ENCODE measurements at places on chromosomes 3 and 15.
A peak's percentile ranks its signal among the peaks of the same experiment; 100 is the strongest.

DNA sequence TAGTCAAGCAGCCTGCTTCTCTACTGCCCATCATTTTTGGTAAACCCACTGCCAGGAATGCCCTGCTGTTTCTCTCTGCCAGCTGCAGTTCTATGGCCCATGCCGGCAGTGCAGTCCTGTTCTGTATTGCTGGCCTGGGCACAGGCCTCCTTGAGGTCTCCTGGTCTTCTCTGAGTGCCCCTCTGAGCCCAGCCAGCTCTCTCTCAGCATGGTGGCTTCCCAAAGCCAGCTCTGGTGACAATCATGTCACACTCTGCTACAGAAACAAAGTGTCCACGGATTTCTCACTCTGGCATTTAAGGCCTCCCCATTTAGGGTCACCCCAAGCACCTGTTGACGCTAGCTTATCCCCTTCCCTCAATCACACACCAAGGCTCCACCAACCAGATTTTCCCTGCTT is 24.5 kb downstream of the SRPRB start:
- DNase-seq = no peak

- DNase-seq = no peak
Observed at GRCh38 chr3:181383760-181384159, 328.0 kb upstream of the SOX2 start.

- no peak for DNase-seq
Observed at GRCh38 chr3:79954756-79955155, 187.0 kb upstream of the ROBO1 start.

- no peak for DNase-seq
Observed at GRCh38 chr3:17643691-17644090, 98.7 kb downstream of the TBC1D5 start.

GRCh38 chr3:114213292-114213626 is 24.1 kb downstream of the ZNF80 start:
- DNase-seq = no peak

DNA sequence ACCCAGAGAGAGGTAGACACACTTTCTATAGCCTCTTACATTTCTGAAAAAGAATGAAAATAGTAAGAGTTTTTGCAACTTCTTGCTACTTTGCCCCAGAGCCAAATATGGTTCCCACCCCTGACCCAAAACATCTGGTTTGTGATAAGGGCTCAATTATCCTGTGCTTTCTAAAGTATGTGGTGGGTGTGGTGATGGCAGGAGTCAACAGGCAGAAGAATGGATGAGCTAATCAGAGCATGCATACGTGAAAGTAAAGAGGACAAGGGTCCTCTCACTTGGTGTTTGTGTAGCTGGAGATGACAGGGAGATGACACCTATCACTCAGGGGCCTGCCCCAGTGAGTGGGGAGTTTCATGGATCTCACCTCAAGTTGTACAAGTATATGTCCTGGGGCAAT is 19.1 kb downstream of the KBTBD8 start:
- no peak for DNase-seq

GRCh38 chr3:140134231-140134965 is 199.4 kb downstream of the CLSTN2 start:
- DNase-seq = no peak

- no peak for DNase-seq
Observed at GRCh38 chr15:94576889-94577533, 345.6 kb downstream of the MCTP2 start.

- no peak for DNase-seq
Observed at GRCh38 chr15:101381671-101382212, 86.7 kb upstream of the SNRPA1 start.

GRCh38 chr15:96121086-96121920 is 209.2 kb upstream of the NR2F2 start:
- DNase-seq = no peak

DNA sequence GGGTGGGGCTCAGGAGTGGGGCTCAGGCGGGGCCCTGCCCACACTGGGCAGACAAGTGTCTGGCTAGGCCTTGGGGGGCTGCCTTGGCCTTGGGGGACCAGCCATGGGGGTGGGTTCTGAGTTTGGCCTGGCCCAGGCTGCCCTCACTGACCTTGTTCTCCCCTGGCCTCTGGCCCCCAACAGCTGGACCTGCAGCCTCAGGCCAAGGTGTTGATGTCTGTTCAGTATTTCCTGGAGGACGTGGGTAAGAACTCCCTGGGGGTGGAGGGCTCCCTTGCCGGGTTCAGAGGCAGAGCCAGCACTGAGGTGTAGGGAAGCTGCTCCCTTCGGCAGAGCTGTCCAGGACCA is 20.0 kb downstream of the PRKCD start:
- DNase-seq = no peak

GRCh38 chr3:41101231-41101630 is 98.1 kb upstream of the CTNNB1 start:
- DNase-seq = no peak

DNA sequence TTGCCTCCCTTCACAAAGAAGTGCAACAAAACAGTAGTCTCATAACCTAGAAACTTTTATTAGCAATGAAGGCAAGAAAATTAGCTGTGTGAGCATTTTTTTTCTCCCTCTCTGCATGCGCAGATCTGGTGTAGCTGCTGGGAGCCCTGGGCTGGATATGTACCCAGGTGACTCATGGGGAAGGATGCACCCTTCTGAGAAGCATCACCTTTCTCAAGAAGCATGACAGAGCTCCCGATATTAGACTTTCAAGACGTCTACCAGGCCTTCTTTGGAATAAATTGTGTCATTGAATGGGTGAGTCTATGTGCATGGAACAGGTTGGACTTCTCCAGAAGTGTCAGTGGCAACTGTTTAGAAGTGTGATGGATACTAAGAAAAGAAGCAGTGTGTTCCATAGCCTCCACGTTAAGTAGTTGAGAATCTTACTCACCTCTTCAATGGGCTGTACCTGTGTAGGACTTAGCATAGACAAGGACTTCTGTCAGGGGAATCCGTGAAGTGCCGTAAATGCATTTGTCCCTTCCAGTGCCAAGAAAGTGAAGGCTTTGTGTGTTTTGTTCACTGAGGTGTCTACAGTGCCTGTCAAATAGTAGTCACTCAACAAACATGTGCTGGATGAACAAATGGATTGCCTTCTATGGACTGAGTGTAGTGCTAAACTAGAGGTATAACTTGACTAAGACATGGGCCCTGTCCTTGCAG is 47.7 kb upstream of the RASGRP1 start:
- DNase-seq = peak; percentile 33

- DNase-seq = no peak
Observed at GRCh38 chr3:46655271-46655670, 38.2 kb downstream of the ALS2CL start.

DNA sequence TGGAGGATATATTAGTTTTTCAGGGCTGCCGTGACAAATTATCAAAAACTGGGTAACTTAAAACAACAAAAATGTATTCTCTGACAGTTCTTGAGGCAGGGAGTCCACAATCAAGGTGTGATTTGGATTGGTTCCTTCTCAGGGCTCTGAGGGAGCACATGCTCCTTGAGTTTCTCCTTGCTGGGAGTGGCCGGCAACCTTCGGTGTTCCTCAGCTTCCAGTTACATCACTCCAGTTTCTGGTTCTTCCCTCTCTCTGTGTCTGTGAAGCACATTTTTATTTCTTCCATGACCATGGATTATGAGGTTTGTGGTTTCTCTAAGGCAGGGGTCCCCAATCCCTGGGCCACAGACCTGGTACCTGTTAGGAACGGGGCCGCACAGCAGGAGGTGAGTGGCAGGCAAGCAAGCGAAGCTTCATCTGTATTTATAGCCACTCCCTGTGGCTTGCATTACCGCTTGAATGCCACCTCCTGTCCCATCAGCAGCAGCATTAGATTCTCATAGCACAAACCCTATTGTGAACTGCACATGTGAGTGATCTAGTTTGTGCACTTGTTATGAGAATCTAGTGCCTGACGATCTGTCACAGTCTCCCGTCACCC is 24.3 kb downstream of the LRRC28 start:
- DNase-seq = no peak

- DNase-seq = no peak
Observed at GRCh38 chr3:36733162-36733696, 31.1 kb downstream of the DCLK3 start.

- DNase-seq = no peak
Observed at GRCh38 chr15:31236184-31237042, 90.2 kb upstream of the KLF13 start.
